Brain microvascular endothelial cell (primary cell): ENCODE measurements at places on chromosomes 1 and 21.

- DNase-seq, result peak; percentile 68
Observed at GRCh38 chr1:173050865-173051264, at the start of gene TNFSF18. Gene TNFSF18, minus strand, starts transcription at chr1:173050941. Its CDS starts 45 bp downstream, at chr1:173050896.

- peak; percentile 87 for DNase-seq
Observed at GRCh38 chr1:25232866-25233784, 823 bp upstream of the SYF2 start.

- DNase-seq, result no peak
Observed at GRCh38 chr1:62981434-62981833, 197.5 kb downstream of the ATG4C start.

DNA sequence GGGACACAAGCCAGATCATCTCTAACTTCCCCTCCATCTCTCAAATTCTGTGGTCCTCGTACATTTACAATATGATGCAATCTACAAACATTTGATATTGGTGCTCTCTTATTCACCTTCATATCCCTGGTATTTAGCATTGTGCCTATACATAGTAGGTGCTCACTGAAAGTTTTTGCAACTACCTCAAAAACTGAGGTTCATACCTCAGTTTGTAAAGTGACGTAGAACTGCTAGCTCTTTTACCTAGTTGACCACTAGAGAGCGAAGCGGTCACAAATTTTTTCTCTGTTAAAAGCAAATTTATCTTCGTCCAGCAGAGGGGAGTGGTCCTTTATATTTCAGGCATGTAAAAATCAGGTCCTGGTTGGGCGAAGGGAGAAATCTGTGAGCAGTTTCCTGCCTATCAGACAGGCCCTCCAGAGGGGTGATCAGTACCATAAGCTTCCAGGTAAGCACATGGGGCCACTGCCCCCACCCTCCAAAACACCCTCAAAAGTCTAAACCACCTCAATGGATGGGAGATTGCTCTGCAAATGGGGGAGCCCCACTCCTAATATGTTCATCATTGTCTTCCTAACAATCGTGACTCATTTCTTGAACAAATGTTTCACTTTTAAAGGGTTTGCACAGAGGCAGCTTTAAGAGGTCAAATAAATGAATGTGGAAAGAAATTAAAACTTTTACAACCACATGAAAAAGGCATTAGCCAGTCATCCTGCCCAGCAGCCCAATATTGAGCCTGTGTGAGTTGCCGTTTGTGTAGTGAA lies 10.6 kb upstream of the HLCS start:
- peak; percentile 72 for DNase-seq

DNA sequence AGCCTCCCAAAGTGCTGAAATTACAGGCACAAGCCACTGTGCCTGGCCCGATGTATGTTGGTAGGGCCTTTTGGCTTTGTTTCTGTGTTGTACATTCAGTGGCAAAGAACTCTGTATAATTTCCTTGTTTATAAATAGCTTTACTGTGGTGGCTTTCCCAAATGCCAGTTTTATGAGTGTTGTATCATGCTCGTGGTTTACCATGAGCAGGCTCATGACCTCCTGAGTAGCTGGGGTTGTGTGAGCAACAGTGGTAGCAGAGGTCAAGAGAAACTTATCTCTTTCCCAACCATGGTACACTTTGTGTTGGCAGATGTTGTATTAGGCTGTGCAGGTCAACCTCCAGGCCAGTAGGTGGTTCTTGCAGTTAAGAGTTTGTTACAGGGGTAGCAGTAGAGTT lies 420.4 kb upstream of the BEND5 start:
- DNase-seq, result no peak

DNA sequence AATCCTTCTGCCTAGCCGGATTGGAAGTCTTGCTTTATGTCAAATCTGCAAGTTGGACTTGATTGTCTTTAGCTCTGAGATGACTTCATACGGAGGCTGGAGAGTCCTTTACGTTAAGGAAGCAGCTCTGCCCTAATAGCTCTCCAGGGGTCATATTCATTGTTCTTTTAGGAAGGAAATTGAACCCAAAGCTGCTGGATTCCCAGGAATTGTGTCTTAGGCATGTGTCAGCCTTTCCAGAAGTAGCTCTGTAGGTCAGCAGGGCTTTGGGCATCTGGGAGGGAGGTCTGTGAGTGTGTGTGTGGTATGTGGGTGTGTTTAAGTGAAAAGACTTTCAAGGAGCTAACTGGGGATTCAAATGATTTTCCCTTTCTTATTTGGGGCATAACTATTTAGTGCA lies 82.4 kb downstream of the ABCA4 start:
- DNase-seq, result no peak

GRCh38 chr21:45299026-45299863 lies 11.6 kb upstream of the POFUT2 start:
- peak; percentile 75 for DNase-seq

DNA sequence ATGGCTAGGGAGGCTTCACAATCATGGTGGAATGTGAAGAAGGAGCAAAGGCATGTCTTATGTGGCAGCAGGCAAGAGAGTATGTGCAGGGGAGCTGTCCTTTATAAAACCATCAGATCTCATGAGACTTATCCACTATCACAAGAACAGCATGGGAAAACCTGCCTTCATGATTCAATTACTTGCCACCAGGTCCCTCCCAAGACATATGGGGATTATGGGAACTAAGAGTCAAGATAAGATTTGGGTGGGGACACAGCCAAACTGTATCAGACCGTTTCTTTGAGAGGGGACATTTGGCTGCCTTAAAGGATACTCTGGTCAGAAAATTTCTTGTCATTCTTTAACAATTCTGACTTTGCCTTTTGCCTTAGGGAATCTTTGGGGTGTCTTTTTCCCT lies 3.2 kb upstream of the XPR1 start:
- DNase-seq, result no peak

- no peak for DNase-seq
Observed at GRCh38 chr1:162918151-162918754, 57.3 kb upstream of the CCDC190 start.

- DNase-seq, result no peak
Observed at GRCh38 chr1:117017648-117018047, 16.1 kb downstream of the CD101 start.

GRCh38 chr1:42779725-42780124 lies 5.1 kb upstream of the TMEM269 start:
- no peak for DNase-seq
